ENCODE measurements at places on chromosomes 16 and 17. TPM values are rescaled to one million over a fixed set of nuclear protein-coding genes. Genes with fewer than 3 reads are reported as not detected.
A peak's percentile ranks its signal among the peaks of the same experiment; 100 is the strongest.

The HYDIN gene
- total RNA-seq: 19.5 TPM

The CRYBA1 gene
- total RNA-seq: not detected

The SEZ6 gene
- not detected for total RNA-seq

The TMEM235 gene
- not detected for total RNA-seq

The OR3A3 gene
- total RNA-seq: not detected

The ARHGAP44 gene
- 39.0 TPM for total RNA-seq

The DHRS7C gene
- not detected for total RNA-seq

The IRX5 gene
- total RNA-seq: 23.8 TPM

The KRT32 gene
- total RNA-seq: not detected

DNA sequence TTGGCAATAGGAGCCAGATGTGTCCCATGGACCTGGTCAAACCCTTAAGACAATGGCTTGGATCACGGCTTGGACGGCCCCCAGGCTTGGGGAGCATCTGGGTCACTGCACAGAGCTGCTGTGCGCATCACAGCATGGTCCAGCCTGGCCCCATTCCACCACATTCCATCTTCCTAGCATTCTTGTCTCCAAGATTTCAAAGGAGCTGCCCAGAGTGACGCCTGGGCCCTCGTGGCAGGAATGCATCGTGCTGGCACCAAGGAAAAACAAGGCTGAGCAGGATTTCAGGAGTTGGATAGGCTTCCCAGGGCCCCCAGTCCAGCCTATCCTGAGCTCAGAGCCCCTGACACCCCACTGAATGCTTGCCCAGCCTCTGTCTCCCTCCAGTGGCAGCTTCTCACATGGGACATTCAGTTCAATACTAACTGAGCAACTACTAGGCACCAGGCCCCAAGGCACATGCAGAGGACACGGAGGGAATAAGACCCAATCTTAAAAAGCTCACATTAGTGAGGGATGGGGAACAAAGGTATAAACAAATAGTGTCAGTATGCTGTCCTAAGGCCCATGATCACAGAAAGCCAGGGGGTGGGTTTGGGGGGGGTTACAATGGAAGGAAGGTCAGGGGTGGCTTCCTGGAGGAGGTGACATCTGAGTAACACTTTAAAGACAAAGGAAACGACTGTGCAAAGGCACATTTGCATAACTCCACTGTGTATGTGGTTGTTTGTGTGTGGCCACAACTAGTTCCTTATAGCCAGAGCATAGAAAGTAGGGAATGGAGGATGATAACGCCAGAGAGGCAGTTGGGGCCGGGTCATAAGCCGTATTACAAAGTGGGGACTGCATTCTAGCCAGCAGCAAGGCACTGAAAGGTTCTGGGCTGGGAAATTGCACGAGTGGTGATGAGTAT is 34.1 kb downstream of the TK2 start:
- peaks cover 82% of the 10 kb centered on the region for H3K4me1 ChIP-seq
- H3K36me3 ChIP-seq: peaks cover 6% of the 10 kb centered on the region
- DNase-seq: no peak
- H3K27ac ChIP-seq: peak overlapping the region; percentile 98
- H3K4me3 ChIP-seq: peak overlapping the region; percentile 22

GRCh38 chr16:6265968-6266367 is 1066.7 kb upstream of the RBFOX1 start:
- no peaks in the 10 kb centered on the region for H3K4me1 ChIP-seq
- H3K27ac ChIP-seq: no peak overlapping the region
- H3K36me3 ChIP-seq: no peaks in the 10 kb centered on the region
- H3K27me3 ChIP-seq: no peaks in the 10 kb centered on the region

DNA sequence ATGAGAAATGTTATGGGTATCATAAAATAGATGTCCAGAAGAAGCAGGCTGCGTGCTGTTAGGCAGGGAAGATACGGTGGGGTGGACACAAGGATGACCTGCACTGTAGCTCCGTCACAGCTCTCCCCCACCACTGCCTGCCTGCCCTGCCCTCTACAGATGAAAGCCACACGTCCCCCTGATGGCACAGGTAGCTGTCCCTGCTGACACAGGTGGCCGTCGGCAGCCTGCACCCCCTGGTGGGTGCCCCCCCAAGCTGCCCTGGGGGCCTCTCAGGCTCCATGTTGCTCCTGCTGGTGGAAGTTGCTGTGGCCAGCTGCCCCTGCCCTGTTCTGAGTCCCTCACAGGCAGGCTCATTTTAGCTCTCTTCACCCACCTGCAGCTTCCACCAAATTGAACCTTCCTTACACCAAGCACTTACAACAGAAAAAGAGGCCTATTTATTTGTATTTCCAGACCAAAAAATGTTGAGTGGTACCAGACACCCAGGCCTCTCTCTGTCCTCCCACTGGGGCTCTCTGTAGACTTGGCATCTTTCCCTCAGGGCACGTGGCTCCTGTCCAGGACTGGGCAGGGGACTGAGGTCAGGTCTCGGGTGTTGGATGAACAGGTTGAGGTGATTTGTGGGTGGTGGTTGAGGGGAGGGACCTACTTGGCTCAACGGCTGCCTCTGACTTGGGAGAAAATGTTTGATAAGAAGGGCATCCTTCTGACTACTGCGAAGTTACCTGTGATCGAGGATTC is 50.1 kb upstream of the CACNG5 start:
- H3K27me3 ChIP-seq: no peaks in the 10 kb centered on the region
- H3K27ac ChIP-seq: no peak overlapping the region
- H3K4me1 ChIP-seq: no peaks in the 10 kb centered on the region
- DNase-seq: no peak

- no peak overlapping the region for H3K27ac ChIP-seq
- peaks cover 13% of the 10 kb centered on the region for H3K36me3 ChIP-seq
- H3K27me3 ChIP-seq: no peaks in the 10 kb centered on the region
- H3K4me1 ChIP-seq: peaks cover 24% of the 10 kb centered on the region
- DNase-seq: no peak
Observed at GRCh38 chr17:2343421-2343820, 6.1 kb downstream of the SGSM2 start.

DNA sequence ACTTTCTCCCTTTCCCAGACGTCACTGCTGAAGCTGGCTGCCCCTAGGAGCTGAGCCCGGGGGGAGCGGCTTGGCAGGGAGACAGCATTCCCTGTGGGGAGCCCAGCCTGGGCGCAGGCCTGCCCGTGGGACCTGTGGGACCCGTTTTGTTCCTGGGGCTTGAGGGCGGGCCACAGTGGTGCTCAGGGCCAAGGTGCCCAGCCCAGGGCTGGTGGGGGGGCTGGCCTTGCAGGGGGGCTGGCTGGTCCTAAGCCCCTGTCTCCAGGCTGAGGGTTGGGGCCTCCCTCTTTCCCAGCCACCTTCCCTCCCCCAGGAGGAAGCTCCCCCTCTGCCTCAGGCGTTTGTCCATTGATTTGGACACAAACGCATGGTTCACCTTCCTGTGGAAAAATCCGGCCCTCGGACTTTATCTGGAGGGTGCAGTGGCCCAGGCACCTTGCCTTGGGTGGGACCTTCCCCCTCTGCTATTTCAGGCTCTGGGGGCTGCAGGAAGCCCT is 4.4 kb downstream of the NHERF2 start:
- DNase-seq: no peak
- peak overlapping the region; percentile 84 for H3K4me3 ChIP-seq
- H3K4me1 ChIP-seq: peaks cover 82% of the 10 kb centered on the region
- peaks cover 3% of the 10 kb centered on the region for H3K27me3 ChIP-seq
- H3K27ac ChIP-seq: peak overlapping the region; percentile 92

DNA sequence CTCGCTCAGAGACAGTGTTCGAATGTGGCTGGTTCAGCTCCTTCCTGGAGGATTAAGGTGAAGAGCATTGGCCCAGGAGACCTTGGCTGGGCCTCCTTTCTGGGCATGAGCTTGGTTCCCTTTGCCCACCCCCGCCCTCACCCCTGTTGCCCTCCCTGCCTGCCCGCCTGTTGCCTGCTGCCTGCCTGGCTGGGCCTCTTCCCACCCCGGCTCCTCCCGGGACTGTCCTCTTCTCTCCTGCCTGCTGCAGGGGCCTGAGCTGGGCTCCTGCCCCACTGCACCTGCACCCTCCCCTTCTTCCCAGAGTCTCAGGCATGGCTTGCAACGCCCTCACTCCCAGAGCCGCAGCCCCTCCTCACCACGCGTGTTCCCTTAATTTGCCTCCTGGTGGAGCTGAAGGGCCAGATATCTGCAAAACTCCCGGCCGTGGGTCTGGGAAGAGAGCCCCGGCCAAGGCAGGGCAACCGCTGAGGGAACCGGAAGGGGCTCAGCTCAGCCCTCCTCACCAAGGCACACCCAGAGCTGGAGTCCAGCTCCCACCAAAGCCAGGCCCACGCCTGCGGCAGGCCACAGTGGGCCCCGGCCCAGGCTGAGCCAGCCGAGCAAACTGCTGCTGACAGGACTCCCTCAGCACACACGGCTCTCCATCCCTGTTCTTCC is 31.2 kb downstream of the MNT start:
- no peak overlapping the region for H3K27ac ChIP-seq
- no peak overlapping the region for H3K4me3 ChIP-seq
- H3K36me3 ChIP-seq: peaks cover 69% of the 10 kb centered on the region
- no peak for DNase-seq
- no peaks in the 10 kb centered on the region for H3K4me1 ChIP-seq
- no peaks in the 10 kb centered on the region for H3K27me3 ChIP-seq

DNA sequence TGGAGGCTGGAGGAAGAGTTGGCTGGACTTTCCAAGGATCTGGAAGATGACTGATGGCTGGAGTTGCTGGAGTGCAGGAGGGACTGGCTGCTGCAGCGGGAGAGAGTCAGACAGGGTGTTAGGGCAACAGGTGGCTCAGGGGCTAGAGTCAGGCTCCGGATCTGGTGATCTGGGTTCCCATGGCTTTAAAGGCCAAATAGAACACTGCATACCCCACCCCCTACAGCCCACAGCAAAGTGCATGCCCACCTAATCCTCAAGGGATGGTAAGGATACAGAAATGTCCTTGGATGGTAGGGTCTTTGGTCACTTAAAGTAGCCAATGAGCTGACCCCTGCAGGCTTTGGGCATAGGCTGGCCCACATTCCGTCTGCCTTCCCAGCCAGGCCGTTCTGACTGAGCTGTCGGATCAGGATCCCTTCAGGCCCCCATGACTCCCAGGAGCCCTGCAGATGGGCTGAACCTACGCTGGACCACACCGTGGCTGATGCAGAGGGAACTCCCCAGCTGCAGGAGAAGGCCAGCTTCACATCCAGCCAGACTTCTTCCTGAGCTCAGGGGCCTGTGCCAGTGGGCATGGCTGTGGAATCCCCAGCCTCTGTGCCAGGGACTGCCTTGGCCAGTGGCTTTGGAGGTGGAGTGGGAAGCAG is 13.9 kb downstream of the TNS4 start:
- no peak overlapping the region for H3K4me3 ChIP-seq
- H3K27ac ChIP-seq: no peak overlapping the region
- peaks cover 30% of the 10 kb centered on the region for H3K4me1 ChIP-seq
- no peak for DNase-seq
- H3K27me3 ChIP-seq: no peaks in the 10 kb centered on the region

DNA sequence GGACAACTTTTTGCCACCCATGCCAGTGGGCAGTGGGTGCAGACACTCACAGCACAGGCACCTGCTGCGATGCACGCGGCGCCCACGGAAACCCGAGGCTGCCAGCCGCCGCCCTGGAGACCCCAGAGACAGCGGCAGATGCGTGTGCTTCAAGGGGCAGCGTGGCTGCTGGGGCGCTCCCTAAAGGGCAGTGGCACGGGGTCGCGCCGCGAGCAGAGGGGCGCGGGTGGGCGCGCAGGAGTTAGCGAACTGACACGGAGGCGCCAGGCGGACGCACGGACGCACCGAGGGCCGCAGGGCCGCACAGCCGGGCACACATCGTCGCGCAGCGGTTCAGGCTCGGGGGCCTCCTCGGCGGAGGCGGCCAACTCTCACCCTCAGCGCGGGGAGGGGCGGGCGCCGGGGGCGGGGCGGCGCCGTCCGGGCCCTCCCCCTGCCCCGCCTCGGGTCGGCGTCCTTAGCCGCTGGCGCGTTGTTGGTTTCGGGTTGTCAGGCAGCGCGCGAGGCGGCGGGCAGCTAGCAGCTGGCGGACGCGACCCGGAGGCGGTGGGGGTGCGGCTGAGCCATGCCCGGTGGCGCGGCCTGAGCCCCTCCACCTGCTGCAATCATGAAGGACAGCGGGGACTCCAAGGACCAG is at the start of gene KIF19:
TSS of gene KIF19 (plus strand) at position 484 of the 637 bp plus-strand sequence. CDS start at position 608, 124 bp downstream.
- peak; percentile 55 for DNase-seq
- H3K4me1 ChIP-seq: peaks cover 21% of the 10 kb centered on the region
- no peaks in the 10 kb centered on the region for H3K36me3 ChIP-seq
- H3K27me3 ChIP-seq: peaks cover 21% of the 10 kb centered on the region
- H3K27ac ChIP-seq: no peak within 1 kb of the TSS
- peak within 1 kb of the TSS; percentile 46 for H3K4me3 ChIP-seq

- no peaks in the 10 kb centered on the region for H3K27me3 ChIP-seq
- no peak for DNase-seq
- H3K4me1 ChIP-seq: no peaks in the 10 kb centered on the region
- no peak overlapping the region for H3K27ac ChIP-seq
Observed at GRCh38 chr16:83215406-83216001, 588.7 kb downstream of the CDH13 start.

DNA sequence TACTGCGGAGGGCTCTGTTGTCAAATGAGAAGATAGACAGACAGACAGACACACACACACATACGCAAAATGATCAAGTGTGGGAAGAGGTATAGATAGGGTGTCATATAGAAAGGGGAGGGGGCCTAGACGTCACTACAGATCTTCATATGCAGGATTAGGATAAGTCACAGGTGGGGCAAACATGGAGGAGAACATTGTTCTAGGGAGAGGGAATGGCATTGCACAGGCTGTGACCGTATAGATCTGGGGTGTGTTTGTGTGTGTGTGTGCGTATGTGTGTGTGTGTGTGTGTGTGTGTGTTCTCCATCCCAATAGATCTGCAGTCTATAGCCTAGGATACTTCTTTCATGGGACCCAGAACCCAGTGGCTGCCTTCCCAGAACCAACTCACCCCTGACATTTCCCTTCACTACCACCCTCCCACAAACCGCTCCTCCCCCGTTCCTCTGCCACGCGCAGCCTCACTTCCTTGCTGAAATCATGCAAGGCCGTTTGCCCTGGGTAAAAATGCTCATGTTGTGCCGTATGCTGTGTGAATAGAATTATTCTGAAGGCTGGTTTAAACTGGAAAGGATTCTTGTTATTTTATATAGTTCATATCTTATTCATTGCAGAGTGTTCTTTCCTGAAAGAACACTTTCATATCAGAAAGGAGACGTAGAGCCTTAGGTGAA is 50.5 kb upstream of the CCL1 start:
- H3K36me3 ChIP-seq: no peaks in the 10 kb centered on the region
- H3K27me3 ChIP-seq: peaks cover 16% of the 10 kb centered on the region
- H3K27ac ChIP-seq: no peak overlapping the region
- H3K4me3 ChIP-seq: no peak overlapping the region

GRCh38 chr17:73304971-73305812 is 6.6 kb downstream of the CDC42EP4 start:
- peaks cover 95% of the 10 kb centered on the region for H3K4me1 ChIP-seq
- peak overlapping the region; percentile 99 for H3K27ac ChIP-seq
- DNase-seq: peak; percentile 75
- H3K36me3 ChIP-seq: no peaks in the 10 kb centered on the region

DNA sequence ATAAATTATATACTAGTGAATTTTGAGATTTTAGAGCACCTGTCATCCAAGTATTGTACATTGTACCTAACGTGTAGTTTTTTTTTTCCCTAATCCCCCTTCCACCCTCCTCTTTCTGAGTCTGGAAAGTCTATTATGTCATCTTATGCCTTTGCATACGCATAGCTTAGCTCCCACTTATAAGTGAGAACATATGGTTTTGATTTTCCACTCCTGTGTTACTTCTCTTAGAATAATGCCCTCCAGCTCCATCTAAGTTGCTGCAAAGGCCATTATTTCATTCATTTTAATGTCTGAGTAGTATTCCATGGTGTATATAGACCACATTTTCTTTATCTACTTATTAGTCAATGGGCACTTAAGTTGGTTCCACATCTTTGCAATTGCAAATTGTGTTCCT is 177.0 kb upstream of the C16orf82 start:
- H3K36me3 ChIP-seq: no peaks in the 10 kb centered on the region
- no peaks in the 10 kb centered on the region for H3K4me1 ChIP-seq
- no peak for DNase-seq
- H3K4me3 ChIP-seq: no peak overlapping the region
- H3K27ac ChIP-seq: no peak overlapping the region
